Naive thymus-derived CD4-positive, alpha-beta T cell (primary cell): ENCODE measurements at places on chromosomes 4 and X. TPM values are rescaled to one million over a fixed set of nuclear protein-coding genes. Genes with fewer than 3 reads are reported as not detected.
A peak's percentile ranks its signal among the peaks of the same experiment; 100 is the strongest.

DNA sequence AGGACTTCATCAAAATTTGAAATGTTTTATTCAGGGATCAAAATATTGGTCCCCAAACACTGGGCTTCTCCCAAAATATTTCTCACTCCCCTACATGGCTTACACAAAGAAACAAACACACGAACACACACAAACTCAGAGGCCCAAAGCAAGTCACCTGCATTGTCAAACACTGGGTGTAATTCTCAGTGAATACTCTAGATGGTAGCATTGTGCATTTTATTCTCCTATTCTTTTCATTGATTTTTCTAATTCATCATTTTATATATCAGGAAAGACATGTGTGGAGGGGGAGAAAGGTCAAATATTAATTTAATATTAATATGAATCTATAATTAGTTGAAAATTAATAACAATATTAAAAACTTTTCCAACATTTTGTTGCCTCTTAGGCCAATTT is 72.3 kb upstream of the TNMD start:
- H3K27me3 ChIP-seq, result no peaks in the 10 kb centered on the region
- H3K27ac ChIP-seq, result no peak overlapping the region
- H3K4me3 ChIP-seq, result no peak overlapping the region
- DNase-seq, result peak; percentile 2
- no peaks in the 10 kb centered on the region for H3K4me1 ChIP-seq

GLUD2 gene
- not detected for total RNA-seq

GRCh38 chr4:48470137-48470536 is 13.0 kb upstream of the SLC10A4 start:
- no peaks in the 10 kb centered on the region for H3K4me1 ChIP-seq
- no peak for DNase-seq
- no peaks in the 10 kb centered on the region for H3K27me3 ChIP-seq

GRCh38 chr4:103046416-103047290 is 27.1 kb upstream of the SLC9B1 start:
- peaks cover 13% of the 10 kb centered on the region for H3K36me3 ChIP-seq
- H3K27me3 ChIP-seq, result no peaks in the 10 kb centered on the region
- DNase-seq, result no peak

FGFBP1 gene
- not detected in 2 replicates for total RNA-seq

DNA sequence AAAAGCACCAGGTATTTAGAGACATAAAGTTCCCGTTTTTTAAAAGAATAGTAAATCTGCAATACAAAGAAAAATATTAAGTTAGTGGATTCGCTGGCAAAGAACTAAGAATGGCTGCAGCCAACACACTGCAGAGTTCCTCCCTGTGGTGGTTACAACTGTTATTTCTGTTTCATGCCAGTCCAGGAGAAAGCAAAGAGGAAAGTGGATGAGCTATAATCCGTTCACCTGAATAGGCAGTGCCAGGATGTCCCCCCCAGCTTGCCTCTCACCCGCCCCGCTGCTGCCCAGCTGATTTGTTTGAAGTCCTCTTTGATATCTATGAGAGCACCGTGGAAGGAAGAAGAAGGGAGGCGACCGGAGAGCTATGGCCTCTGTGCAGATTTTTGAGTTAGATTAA is 63.9 kb downstream of the PTCHD1 start:
- no peak overlapping the region for H3K27ac ChIP-seq
- H3K4me1 ChIP-seq, result no peaks in the 10 kb centered on the region
- DNase-seq, result no peak
- H3K4me3 ChIP-seq, result no peak overlapping the region
- no peaks in the 10 kb centered on the region for H3K27me3 ChIP-seq

DNA sequence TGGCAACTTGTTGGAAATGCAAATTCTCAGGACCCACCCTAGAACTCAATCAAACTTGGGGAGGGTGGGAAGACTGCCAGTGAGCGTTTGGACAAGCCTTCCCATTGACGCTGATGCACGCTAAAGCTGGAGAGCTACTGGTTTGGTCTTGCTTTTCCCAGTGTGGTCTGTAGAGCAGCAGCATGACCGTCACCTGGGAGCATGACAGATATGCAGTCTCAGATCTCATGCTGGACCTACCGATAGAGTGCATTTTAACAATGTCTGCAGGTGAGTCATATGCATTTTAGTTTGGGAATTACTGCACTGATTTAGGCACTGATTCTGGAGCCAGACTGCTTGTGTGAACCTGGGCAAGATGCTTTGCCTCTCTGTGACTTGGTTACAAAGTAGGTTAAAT is 27.2 kb downstream of the HPF1 start:
- no peak overlapping the region for H3K27ac ChIP-seq
- no peaks in the 10 kb centered on the region for H3K4me1 ChIP-seq

DNA sequence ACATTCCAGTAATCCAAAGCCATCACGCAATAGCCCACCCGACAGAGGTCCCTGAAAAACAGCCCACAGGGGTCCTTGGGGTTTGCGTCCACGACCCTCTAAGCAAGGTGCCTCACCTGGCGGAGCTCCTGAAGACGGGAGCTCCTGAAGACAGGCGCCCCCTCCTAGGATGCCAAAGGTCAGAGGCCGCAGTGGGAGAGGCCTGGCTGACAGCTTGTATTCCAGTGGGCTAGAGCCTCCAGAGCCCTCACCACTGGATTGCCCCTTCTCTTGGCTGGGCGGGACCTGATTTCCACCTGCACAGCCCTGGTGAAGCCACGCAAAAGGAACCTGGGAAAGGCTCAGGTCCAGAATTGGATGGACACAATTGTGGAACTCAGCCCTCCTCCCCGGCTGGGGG is 29.7 kb upstream of the WFS1 start:
- no peaks in the 10 kb centered on the region for H3K27me3 ChIP-seq
- H3K4me1 ChIP-seq, result no peaks in the 10 kb centered on the region
- no peaks in the 10 kb centered on the region for H3K36me3 ChIP-seq
- H3K27ac ChIP-seq, result no peak overlapping the region

DNA sequence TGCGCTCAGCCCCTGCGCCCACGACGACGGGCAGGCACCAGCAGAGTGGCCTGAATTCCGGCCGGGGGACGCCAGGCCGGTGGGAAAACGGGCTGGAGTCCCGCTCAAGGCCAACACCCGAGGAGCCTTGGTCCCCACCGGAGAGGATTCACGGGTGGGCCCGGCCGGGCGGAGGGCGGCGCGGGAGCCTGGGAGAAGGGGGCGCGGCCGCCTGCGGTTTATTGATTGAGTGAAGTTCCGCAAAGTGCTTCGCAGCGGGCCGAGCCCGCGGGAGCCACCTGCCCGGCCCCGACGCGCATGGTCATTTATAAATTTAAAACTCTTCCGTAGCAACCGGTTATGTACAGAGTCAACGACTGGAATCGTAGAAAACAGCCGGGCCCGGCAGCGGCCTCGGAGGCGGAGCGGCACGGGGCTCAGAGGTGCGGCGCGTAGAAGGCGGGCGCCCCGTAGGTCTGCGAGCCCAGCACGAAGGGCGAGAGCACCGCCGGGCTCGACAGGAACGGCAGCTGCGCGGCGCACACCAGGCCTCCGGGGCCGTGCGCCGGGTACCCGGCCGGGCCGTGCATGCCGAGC is 3.6 kb downstream of the NKX1-1 start:
- no peak for DNase-seq
- no peaks in the 10 kb centered on the region for H3K27me3 ChIP-seq
- no peak overlapping the region for H3K27ac ChIP-seq
- H3K36me3 ChIP-seq, result no peaks in the 10 kb centered on the region
- no peaks in the 10 kb centered on the region for H3K4me1 ChIP-seq

- no peaks in the 10 kb centered on the region for H3K36me3 ChIP-seq
- DNase-seq, result no peak
- no peak overlapping the region for H3K27ac ChIP-seq
- no peaks in the 10 kb centered on the region for H3K4me1 ChIP-seq
- H3K4me3 ChIP-seq, result no peak overlapping the region
These were observed 2.3 kb upstream of the MID1IP1 start for GRCh38 chrX:38798956-38799355.

- DNase-seq, result no peak
- no peaks in the 10 kb centered on the region for H3K27me3 ChIP-seq
- no peak overlapping the region for H3K4me3 ChIP-seq
- H3K27ac ChIP-seq, result no peak overlapping the region
These were observed 53.8 kb downstream of the RBM47 start for GRCh38 chr4:40575846-40576245.

DNA sequence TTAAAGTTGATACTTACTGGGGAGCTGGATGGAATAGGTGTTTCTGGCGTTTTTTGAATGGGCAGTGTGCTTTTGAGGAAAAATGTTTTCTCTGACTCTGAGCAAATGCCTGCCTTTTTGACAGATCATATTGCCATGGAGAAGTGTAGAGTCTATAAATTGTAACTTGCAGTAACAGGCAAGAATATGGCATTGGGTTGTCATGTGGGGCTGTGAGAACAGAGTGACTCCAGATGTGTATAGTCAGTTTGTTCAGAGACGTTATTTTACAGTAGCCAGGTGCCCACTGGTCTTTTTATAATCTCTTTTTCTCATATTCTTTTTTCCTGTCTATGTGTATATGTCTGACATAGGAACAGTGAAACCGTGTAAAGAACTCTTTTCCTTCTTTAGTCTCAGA is 40.8 kb downstream of the RAPGEF2 start:
- no peak for DNase-seq
- no peak overlapping the region for H3K4me3 ChIP-seq
- no peaks in the 10 kb centered on the region for H3K27me3 ChIP-seq
- H3K27ac ChIP-seq, result no peak overlapping the region
- H3K4me1 ChIP-seq, result no peaks in the 10 kb centered on the region
- H3K36me3 ChIP-seq, result no peaks in the 10 kb centered on the region

DNA sequence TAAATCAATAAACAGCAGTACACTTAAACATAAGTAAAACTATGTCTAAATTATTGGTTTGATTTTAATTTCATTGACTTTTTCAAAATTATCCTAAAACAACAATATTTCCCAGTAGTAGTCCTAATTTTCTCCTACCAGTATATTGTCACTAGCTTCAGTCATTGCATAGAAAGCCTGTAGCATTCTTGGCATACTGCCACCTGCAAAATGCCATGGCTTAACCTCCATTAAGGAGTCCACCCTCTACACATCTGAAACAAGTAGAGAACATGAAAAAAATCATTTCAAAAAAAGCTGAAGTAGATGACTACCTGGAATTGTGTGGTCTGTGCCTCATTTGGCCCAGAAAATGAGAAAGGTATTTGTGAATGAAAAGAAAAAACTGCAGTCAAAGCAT is 348.5 kb downstream of the INPP4B start:
- no peak overlapping the region for H3K27ac ChIP-seq
- H3K27me3 ChIP-seq, result no peaks in the 10 kb centered on the region
- H3K4me1 ChIP-seq, result no peaks in the 10 kb centered on the region
- DNase-seq, result no peak

GRCh38 chrX:106932492-106932923 is 12.3 kb downstream of the CLDN2 start:
- H3K27ac ChIP-seq, result no peak overlapping the region
- no peak overlapping the region for H3K4me3 ChIP-seq
- H3K27me3 ChIP-seq, result no peaks in the 10 kb centered on the region

CYTL1 gene
- not detected for total RNA-seq

KCNIP4 gene
- total RNA-seq, result not detected

GRCh38 chr4:6782147-6782845 is at the start of gene KIAA0232:
KIAA0232 (plus strand) TSS chr4:6782727; CDS start chr4:6824454, 41,727 bp downstream.
- peaks cover 26% of the 10 kb centered on the region for H3K4me1 ChIP-seq
- H3K27me3 ChIP-seq, result no peaks in the 10 kb centered on the region
- H3K27ac ChIP-seq, result peak within 1 kb of the TSS; percentile 97
- H3K36me3 ChIP-seq, result peaks cover 4% of the 10 kb centered on the region
- peak within 1 kb of the TSS; percentile 85 for H3K4me3 ChIP-seq
